ENCODE measurements at places on chromosomes 6 and 20.

DNA sequence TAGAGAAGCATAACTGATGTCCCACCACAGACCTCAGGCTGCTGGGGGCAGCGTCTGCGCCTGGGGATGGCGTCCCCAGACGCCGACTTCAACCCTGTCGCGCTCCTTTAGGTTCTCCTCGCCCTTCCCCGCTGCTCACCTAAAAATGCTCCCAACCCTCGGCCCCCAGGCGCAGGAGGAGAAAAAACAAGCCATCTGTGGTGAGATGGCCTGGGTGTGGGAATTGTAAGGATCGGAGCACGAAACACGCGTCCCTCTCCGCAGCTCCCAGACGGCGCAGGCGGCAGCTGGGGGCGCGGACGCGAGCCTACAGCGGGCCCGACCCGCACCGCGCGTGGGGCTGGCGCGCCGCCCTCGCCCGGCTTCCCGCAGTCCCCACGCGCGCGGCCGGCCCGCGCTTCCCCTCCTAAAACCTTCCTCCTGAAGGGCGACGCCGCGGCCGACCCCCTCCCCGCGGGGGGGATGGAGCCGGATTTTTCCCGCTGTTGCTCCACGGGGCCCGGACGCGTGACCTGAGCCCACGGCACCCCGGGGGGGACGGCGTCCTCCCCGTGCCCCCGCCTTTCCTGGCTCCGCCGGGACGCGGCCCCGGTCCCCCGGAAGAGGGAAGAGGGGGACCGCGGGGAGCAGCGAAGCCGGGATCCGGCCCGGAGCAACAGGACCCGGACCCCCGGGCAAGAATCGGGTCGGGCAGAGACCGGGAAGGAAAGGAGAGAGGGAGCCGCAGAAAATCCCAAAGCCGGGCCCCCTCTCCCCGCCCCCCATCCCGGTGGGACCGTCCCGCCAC lies 611 bp downstream of the EPB41L2 start:
- peak; percentile 40 for DNase-seq

GRCh38 chr6:43934803-43935602 lies 165.0 kb downstream of the VEGFA start:
- DNase-seq = no peak

GRCh38 chr6:4459996-4460395 lies 316.2 kb upstream of the CDYL start:
- DNase-seq = no peak

GRCh38 chr6:154350293-154350692 lies 6.3 kb downstream of the IPCEF1 start:
- no peak for DNase-seq

DNA sequence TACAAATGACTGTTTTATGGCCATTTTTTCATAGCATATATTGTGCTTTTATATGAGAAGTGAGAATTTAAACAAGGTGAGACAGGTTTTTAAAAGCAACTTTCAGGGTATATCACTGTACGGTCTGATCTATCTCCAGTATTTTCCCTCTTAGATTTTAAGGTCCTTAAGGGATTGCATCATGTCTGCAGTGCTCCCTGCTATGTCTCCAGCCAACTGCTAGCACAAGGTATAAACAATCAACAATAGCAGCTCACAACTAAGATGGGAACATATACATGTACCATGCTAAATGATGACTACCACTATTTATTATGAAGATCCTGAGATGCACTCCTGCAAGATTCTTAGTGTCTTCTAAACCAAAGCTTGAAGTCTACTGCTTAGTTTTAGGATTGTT lies 7.2 kb downstream of the FUCA2 start:
- no peak for DNase-seq

- DNase-seq = no peak
Observed at GRCh38 chr6:22152841-22153240, 144.0 kb downstream of the PRL start.

GRCh38 chr20:4151991-4152695 lies 136.8 kb upstream of the RNF24 start:
- DNase-seq = peak; percentile 55

GRCh38 chr6:31086788-31087440 lies 25.5 kb downstream of the C6orf15 start:
- no peak for DNase-seq

- no peak for DNase-seq
Observed at GRCh38 chr20:38986663-38987062, 24.5 kb downstream of the DHX35 start.

DNA sequence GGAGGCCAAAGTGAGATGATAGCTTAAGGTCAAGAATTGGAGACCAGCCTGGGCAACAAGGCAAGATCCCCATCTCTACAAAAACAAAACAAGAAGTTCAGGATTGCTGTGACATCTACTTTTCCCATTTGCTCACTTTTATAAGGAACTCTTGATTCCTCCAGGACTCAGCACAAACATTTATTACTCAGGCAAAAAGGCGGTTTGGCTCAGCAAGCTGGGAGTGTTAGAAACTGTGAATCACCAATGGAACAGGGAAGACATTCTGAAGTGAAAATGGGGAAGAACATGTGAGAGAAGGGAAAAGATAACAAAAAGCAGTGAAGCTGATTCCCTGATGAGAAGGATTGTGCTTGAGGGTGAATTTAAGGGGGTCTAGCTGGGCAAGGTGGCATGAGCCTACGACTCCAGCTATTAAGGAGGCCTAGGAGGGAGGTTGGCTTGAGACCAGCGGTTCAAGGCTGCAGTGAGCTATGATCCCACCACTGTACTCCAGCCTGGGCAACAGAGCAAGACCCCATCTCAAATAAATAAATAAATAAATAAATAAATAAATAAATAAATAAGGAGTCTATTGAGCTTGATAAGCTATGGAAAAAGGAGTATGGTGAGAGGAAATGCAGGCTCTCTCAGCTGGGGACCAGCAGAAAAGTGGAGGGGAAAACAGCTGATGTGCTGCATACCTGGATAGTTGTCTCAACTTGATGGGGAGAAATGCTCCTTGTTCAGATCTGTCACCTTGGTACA lies 65.4 kb upstream of the HDDC2 start:
- DNase-seq = no peak

DNA sequence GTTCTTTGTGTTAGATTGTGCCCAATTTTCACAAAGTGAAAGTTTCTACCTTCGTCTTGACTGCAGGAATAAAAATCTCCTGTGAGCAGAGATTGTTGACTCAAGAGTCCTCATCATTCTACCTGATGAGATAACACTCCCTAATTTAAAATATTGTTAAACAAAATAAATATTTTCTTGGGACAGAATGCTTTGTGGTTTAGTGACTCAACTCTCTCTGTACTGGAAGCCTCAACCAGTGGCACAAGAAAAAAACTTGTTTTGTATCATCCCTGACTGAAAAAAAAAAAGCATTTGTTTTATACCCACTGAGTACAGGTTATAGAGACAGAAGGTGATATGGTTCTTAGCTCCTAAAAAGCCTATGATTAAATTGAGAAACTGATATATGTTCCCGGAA lies 78.9 kb downstream of the CRYBG1 start:
- DNase-seq = no peak

DNA sequence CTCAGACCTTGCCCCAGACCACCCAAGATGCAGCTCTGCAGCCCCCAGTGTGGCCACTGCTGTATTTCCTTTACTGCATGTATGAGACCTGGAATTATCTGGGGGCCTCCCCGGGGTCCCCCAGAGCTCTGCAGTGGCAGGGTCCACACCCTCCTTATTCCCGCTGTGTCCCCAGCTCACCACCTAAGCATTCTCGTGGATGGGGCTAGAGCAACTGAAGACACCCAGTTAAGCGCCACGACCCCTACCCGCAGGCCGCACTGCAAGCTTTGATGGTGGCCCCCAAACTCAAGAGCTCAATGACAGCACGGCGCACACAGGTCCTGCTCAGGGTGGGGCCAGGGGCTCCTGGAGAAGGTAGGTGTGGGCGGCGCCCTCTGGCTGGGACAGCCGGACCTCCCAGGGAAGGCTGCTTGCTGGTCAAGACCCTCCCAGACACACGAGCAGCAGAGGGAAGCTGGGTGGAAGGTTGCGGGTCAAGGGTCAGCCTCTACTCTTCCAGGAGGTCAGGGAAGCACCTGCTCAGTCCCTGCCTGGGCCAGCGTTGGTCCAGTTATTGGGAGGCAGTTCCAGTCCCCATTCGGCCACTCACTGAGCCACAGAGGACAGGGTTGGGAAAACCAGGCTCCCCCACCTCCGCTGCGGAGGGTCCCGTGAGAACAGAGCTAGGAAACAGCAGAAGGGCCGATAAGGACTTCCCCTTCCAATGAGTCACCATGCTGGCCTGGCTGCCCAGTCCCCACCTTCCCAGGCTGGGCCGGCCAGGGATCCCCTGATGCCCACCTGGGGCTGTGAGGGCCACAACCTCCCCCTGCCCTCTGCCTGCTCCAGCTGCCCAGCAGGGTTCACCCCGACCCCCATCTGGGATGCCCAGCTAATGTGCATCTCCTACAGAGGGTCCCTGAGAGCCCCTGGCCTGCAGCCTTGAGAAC lies 2.9 kb downstream of the LAMA5 start:
- DNase-seq = no peak
